Esophagus muscularis mucosa (tissue), 4 donors: ENCODE measurements at places on chromosomes 11 and 22. TPM values are rescaled to one million over a fixed set of nuclear protein-coding genes. Genes with fewer than 3 reads are reported as not detected.

DNA sequence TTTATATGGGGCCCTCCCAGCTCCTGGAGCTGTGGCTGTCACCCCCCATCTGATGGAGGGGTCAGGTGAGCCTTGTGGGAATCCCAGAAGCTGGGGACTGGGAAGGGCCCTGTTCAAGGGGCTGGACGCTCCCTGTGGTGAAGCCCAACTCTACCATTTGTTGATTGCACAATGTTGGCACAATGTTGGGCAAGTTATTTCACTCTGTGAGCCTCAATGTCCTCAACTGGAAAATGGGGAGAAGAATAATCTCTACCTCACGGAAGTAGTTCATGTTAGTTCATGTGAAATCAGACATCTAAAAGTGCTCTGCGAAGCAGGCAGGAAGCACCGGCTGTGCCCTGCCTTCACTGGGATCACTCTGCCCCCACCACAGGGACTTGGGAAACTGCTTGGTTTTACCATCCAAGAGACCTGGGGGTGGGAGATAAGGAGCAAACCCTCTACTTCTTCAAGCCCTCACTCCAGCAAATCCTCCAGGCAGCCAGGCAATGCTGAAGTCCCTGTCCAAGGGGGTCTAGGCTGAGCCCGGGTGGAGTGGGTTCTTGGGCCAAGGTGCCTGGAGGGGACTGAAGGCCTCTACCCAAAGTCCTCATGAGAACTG lies 715 bp upstream of the PRR5 start:
- DNase-seq: no peak

- DNase-seq: no peak
Observed at GRCh38 chr11:46850829-46851380, 4.8 kb upstream of the CKAP5 start.

GRCh38 chr11:70305501-70305900 lies 35.0 kb downstream of the PPFIA1 start:
- DNase-seq: no peak

- no peak for DNase-seq
Observed at GRCh38 chr11:10898003-10898762, 40.3 kb upstream of the ZBED5 start.

DNA sequence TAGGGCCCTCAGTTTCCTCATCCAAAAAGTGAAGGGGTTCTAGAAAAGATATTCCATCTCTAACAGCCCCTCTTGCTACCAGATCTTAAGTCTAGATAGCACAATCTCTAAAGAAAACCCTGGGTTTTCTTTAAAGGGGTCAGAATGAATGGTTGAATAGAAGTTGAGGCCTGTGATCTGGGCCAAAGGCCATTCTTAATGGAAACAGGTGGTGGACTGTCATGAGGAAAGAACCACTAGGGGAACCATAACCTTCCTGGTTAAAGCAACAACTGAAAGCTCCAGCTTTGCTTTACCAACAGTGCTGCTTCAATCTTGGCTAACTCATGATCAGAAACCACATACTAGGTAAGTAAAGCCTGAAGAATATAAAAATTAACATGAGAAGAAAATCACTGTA lies 1.8 kb downstream of the CELF1 start:
- no peak for DNase-seq

- no peak for DNase-seq
Observed at GRCh38 chr22:48884324-48884723, 943.3 kb downstream of the BRD1 start.

GRCh38 chr11:82792822-82793569 lies 59.3 kb upstream of the FAM181B start:
- no peak for DNase-seq

DNA sequence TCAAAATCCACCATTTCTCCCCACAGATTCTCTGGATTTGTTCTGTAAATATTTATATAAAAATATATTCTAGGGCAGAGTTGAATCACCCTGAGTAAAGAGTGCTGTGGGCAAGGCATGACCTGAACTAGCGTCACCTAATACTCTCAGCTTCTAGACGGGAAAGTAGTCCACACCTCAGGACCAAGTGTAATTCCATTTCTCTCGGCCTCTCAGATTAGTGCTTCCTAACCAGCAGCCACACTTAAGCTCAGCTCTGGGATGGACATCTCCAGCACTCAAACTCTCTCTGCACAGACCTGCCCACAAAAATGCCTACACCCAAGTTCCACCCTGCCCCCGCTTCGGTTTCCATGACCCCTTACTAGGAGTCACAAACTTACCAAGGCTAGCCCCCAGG lies 5.3 kb downstream of the SPTBN2 start:
- DNase-seq: no peak

GRCh38 chr22:43561415-43562178 lies 149.8 kb downstream of the MPPED1 start:
- peak; percentile 77 for DNase-seq

The OR51M1 gene
- total RNA-seq: not detected

The TMEM126A gene
- total RNA-seq: 48.6 TPM

DNA sequence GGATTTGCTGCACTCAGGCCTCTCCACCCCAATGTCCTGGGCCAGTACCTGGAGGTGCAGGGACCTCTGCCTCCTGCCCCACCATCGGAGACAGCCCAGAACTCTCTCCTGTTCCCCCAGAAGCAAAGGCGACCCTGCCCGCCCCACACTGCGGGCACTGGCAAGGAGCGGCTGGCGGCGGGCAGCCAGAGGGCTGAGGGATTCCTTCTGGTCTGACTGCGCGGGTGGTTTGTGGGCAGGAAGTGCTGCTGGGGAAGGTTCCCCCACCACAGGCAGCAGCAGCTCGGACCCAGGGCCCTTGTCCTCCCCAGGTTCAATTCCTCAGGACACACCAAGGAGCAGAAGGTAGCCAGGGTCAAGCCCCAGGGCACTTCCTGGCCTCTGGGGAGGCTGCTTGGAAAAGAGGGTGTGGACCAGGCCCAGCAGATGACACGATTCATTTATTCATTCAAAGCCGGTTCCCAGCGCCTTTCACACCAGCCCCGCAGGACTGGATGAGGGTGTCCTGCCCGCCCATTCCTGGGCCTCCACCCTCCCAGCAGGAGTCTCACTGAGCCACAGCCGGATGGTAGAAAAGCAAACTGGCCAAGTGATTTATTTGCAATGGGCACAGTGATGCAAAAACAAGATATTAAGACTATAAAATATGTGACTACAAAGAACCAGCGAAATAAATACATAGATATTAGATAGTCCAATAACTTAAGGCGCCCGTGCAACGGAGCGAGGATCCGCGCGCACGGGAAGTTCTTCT lies 1.2 kb downstream of the PHLDA2 start:
- DNase-seq: no peak

The RFPL1 gene
- not detected for total RNA-seq

DNA sequence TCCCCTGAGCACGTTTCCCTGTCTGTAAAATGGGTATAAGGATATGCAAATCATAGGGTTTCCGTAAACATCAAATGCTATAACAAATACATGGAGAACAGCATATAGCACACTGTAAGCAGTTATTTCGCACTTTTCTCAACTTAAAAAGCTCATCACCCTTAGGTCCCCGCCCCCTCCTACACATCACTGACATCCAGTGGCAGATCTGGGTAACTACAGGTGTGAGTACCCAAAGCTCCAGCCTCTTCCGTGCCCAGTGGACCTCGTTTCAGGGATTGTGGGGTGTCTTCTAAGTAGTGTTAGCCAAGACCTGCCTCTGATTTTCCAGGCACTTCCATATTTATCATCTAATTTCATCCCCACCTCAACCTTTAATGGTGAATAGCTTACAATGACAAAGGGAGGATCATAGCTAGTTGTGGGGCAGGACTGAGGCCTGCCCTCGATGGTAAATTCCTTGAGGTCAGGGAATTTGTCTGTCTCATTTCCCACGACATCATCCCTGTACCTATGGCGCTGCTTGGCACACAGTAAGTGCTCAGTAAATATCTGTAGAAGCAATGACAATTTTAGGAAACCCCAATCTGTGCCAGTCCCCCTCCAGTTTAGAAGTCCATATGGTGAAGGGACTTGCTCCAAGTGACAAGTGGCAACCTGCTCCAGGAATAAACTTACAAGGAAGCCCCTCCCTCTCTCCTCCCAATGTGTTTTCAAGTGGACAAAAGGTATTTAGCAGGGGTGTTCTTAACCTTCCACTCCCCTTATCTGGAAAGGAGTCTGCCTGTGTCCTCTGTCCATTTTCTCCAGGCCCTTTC lies 340.5 kb downstream of the TENM4 start:
- DNase-seq: no peak

The KCNJ11 gene
- total RNA-seq: 0.66 TPM

The SLC25A18 gene
- 2.2 TPM for total RNA-seq
